Dermis microvascular lymphatic vessel endothelial cell (primary cell): ENCODE measurements at places on chromosomes 11 and 22.

- no peak for DNase-seq
Measured at GRCh38 chr22:49305966-49306631, 521.6 kb downstream of the BRD1 start.

DNA sequence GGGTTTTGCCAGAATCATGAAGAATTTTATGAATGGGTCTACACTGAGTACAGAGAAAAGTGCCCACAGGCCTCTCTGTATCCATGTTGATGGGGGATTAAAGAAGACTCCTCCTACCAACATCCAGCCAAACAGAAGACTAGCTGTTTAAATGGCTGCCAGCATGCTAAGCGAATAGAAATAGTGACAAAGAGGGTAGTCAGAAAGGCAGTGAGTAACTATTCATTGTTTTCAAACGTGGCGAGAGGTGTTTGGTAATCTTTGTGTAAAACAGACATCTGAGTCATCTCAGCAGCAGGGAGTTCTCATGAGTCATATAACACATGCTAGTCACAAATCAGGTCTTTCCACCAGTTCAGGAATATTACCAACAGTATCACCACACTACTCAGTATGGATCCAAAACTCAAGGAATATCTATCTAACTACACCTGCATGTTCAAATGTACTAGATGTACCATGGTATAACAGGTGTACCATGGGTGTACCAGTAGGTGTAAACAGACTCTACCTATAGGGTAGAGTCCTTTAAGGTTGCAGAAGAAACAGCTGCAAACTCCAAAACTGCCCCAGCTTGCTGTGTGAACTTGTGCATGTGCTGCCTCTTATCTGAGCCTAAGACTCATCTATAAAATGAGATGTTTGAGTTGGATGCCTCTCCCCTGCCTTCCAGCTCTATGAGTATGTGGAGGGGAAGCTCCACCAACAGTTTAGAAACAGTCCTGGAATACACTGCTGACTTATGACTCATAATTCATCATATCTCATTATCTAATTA is 82.0 kb downstream of the SLC1A2 start:
- peak; percentile 49 for DNase-seq

- no peak for DNase-seq
Measured at GRCh38 chr11:12675951-12676711, 1.9 kb downstream of the TEAD1 start.

GRCh38 chr11:82754410-82754809 is 20.7 kb upstream of the FAM181B start:
- DNase-seq = no peak

GRCh38 chr11:43130616-43131015 is 181.2 kb upstream of the API5 start:
- no peak for DNase-seq

DNA sequence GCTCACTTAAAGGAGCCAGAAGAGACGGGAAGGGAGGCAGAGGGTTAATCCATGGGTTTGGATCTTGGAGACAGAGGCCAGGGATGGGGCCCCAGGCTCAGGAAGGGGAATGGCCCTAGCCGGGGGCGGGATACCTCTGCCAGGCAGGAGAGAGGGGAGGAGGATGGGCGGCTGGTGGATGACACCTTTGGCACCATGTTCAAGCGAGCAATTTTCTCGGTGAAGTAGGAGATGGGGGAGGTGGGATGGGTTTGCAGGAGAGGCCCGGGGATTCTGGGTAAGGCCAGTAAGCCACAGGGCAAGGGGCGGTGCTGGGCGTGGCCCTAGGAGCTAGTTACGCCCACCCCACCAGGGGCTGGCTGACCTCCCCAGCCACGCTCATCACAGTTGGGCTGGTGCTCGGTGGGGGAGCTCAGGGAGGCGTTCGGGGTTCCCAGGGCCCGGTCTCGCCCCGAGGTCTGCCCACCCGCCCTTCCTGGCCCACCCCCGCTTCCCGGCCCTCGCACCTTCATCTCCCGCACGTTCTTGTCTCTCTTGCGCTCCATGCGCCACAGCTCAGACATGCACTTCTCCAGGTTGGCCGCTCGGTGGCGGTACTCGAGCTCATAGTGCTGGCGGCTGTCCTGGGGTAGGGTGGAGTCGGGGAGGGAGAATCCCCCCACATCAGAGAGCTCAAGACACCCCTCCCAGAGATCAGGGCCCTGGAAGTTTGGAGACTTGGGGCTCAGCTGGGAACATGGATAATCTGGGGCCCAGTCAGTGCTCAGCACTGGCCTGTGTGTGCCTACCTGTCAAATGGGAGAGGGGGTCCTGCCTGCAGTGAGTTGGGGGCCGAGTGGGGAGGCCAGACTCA is 12.7 kb downstream of the BAIAP2L2 start:
- DNase-seq = peak; percentile 29

GRCh38 chr11:85475660-85476517 is 151.3 kb downstream of the DLG2 start:
- no peak for DNase-seq

- DNase-seq = no peak
Measured at GRCh38 chr11:69954756-69955155, 123.4 kb upstream of the ANO1 start.

DNA sequence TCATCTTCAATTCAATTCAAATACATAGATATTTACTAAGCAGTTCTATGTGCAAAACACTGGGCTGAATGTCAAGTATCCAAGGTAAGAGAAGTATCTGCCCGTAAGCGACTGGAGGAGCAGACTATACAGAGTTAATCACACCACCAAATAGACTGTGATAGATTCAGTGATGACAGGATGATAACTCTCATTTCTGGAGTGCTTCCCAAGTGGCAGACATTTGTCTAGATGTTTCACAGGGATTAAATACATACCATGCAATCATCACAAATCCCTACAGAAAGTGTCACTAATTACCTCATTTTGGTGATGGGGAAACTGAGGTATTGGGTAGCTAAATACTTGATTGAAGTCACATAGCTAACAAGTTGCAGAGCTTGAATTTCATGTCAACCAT is 508.7 kb upstream of the TENM4 start:
- no peak for DNase-seq

DNA sequence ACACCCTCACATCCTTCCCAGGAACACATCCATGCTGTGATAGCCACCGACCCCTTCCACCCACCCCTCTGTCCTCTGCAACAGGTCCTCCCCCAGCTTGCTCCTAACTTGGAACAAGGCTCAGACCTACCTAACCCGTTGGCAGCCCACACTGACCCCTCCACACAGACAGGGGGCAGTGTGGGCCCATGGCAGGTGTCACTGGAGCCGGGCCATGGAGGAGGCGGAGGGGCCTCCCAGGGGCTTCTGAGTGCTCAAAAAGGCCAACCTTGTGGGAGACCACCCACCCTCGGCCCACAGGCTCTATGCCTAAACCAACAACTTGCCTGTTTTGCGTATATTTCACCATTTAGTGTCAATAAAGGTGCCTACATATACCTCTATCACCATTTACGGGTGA is 57.0 kb downstream of the CERK start:
- peak; percentile 18 for DNase-seq

DNA sequence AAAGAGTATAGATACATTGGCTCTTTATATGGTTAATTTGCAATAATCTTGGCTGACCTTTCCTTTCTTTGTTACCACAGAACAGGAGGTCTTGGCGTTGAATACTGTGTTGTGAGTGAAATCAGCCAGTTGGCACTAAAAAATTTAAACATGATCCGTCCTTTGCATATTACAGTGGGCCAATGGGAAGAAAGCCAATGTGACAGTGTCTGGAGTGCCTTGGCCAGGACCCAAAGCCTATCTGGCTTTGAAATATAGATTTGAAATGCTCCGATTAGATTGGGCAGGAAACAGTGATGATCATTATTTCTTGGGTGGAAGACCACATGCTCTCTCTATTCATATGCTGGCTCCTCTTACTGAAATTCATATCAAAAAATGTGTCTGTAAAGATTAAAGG is 339.6 kb upstream of the ANO3 start:
- no peak for DNase-seq

- peak; percentile 99 for DNase-seq
Measured at GRCh38 chr11:13110929-13111812, 102.1 kb downstream of the RASSF10 start.

DNA sequence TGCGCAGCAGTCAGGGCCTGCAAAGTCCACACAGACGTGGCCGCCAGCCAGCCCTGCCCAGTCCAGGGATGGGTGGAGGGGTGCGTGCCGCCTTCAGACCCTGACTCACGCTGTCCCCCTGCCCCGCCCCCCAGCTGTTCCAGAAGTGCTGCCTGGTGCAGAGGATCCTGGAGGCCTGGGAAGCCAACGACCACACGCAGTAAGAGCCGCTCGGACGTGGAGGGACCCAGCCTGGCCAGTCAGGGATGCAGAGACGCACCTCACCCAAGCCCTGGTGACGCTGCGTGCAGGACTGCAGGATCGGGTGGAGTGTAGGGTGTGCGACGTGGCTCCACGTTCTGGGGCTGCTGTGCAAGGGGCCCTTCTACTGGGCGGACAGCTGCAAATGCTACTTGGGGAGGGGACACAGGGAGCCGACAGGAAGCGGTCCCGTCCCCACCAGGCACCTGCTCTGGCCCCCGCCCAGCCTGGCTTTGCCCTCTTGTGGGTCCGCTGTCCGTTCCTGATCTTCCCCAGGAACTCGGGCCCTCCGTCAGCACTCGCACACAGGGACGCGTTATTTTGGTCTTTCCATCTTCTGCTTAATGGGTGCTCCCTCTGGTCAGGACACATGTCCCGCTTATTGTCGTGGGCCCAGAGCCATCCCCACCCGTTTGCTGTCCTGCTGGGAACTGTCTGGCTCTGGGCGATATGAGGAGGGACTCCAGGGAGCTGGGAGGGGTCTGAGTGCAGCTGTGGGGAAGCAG is 42.5 kb downstream of the SBF1 start:
- no peak for DNase-seq

- no peak for DNase-seq
Measured at GRCh38 chr22:42368379-42369249, 63.6 kb downstream of the NFAM1 start.

GRCh38 chr11:28243581-28243980 is 135.4 kb downstream of the METTL15 start:
- no peak for DNase-seq

DNA sequence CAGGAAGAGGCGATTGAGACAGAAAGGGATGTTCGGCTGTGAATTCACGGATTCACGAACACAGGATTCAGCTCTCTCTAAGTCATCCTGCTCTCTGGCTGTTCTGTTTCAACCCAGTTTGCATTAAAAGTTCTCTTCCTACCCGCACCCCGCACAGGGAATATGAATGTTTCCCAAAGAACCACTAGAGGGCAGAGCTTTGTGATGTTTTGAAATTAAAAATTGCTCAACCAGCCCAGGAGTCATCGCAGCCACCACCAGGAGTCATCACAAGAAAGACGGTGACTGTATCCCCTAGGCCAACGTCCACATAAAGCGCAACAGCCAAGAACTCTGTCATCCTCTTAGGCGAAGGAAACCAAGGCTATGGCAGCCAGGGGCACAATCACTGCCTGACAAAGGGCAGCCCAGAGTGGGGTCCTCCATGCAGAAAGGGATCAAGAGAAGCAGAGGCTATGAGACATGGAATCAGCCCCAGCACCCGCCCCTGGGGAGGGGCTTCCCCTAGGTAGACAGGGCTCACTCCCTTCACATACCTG is 122.4 kb downstream of the WT1 start:
- DNase-seq = peak; percentile 15

GRCh38 chr22:38729946-38730345 is 24.2 kb downstream of the GTPBP1 start:
- DNase-seq = no peak

DNA sequence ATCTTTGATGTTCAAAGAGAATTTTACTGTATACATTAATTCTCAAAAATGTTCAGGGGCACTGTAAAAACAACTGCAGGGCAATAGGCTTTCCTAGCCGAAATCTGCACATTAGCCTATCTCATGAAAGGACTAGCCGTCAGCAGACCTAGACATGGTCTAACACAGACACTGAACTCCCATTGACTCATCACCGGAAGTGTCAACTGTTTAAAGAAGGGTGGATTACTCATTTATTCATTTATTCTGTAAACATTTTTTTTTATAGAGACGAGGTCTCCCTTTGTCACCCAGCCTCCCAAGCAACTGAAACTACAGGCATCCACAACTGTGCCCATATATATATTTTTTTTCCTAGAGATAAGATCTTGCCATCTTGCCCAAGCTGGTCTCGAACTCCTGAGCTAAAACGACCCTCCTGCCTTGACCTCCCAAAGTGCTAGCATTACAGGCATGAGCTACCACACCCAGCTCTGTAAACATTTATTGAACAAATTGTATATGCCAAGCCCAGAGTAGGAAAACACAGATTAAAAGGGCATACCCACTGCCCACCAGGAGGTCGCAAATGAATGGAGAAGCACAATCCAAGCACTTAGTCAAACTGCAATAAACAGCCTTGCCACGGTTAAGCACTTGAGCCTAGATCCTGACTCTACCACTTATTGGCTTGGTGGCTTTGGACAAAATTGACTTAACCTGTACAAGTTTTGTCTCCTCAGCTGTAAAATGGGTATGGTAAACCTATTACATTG is 26.6 kb downstream of the RAB30 start:
- peak; percentile 82 for DNase-seq

DNA sequence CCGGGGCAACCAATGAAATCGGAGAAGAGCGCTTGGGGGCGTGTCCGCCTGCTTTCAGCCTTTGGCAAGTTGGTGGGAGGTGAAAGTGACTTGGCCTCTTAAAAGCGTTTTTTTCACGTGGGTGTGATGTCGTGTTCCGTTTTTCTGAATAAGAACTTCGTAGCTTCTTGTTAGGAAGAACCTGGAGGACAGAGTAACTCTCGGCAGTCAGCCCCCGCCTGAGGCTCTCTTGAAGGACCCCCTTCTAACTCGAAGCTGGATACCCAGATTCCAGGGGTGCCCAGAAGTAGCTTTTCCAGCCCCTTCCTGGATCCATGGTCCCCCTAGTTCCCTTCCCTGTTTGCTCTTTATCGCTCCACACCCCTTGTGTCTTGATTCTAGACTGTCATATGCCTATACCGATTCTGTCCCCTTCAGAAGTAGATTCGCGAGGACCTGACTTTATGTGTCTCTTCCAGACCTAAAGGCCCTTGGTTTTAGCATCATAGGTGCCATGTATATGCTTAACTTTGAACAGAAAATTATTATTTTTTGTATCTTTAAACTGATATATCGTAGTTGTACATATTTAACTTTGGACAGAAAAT is 915 bp upstream of the OSBP start:
- no peak for DNase-seq

DNA sequence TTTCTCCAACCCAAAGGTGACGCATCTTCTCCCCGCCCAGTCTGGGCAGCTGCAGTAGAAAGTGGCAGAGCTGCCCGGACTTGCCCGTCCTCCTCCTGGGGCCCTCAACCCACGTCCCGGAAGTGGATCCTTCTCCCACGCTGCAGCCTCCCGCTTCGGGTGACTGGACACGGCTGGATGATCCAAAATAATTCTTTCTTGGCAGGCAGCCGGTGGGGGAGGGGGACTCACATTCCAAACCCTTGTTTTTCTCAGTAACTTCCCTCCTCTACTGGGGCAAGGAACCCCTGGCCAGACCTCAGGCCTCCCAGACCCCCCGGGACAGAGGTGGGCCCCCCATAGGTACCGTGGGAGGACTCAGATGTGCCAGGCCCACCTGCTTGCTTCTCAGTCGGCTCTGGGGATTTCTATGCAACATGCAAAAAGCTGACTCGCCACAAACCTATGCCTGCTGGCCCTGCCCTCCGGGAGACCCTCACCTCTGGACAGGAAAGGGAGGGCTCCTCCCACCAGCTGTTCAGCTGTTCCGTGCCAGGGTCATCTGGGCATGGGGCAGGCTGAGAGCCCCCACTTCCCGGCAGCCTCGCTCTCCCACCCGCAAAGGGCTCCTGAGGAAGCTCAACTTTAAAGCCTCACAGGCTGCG is 1.4 kb downstream of the PLXNB2 start:
- DNase-seq = peak; percentile 90
